GM23248 (cell line): ENCODE measurements at places on chromosomes 11 and 22.

GRCh38 chr11:95135155-95135554 is 45.5 kb downstream of the ENDOD1 start:
- peak; percentile 35 for DNase-seq

GRCh38 chr22:36258701-36259614 is 6.0 kb downstream of the APOL1 start:
- DNase-seq: no peak

GRCh38 chr11:68460741-68461574 is at the start of gene PPP6R3:
Gene PPP6R3, plus strand, starts transcription at chr11:68460752. Its CDS starts 76,913 bp downstream, at chr11:68537665.
- DNase-seq: peak; percentile 77

DNA sequence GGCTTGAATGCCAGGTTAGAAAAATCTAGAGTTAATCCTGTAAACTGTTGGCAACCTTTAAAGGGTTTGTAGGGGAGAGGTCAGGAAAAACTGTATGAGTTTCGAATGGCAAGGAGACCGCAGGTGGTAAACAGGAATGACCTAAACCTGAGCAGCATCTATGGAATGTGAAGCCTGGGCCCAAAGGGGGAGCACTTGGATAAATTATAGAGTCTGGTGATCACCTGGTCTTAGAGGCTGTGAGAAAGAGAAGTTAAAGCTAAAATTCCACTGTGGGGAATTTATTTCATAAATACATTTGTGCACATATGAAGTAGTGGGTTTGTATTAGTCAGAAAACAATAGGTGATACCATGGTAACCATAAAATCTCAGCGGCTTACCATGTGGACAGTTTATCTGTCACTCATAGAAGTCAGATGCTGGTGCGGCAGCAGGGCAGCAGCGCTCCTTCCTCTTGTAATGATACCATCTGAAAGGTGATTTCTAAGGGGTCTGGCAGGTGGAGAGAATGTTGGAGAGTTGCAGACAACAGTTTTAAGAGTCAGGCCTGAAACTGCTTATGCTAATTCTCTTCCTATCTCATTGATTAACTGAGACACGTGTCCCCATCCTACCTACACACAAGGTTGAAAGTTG is 1104.4 kb upstream of the CCDC90B start:
- DNase-seq: no peak

DNA sequence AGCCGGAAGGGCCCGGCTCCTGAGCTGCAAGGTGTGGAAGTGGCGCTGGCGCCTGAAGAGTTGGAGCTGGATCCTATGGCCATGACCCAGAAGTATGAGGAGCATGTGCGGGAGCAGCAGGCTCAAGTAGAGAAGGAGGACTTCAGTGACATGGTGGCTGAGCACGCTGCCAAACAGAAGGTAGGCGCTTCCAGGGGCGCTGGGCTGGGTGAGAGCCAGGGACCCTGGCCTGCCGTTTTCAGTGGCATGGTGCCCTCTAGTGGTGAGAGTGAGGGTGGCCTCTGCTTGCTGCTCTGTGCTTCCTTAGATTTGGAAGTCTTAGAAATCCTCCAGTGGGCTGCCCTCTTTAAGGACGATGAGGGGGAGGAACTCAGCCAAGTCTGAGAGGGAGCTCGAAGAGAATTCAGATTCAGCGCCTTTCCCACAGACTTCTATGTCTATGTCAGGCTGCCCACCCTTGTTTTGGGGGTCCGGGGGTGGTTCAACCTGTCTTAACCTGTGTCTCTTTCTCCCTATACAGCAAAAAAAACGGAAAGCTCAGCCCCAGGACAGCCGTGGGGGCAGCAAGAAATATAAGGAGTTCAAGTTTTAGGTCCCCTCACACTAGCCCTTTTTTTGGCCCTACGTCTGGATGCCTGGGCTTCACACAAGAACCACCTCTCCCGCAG is 1.8 kb upstream of the PACS1 start:
- DNase-seq: peak; percentile 71

DNA sequence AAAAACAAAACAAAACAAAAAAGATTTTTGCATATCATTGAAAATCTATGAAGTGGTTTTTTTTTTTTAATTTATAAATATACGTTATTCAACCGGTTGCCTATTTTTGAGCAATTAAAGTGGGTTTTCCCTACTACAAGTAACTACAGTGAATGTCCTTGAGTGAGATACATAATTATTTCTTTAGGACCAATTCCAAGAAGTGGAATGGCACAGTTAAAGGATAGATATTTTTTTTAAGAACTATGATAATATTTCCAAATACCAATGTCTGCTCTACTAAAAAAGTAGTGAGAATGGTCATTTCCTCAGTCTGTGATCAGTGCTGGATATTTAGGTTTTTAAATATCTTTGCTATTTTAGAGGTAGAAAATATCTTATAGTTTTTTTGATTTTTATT is 118.8 kb downstream of the TEAD1 start:
- DNase-seq: no peak

GRCh38 chr22:48240148-48240934 is 1477.9 kb downstream of the TBC1D22A start:
- no peak for DNase-seq

GRCh38 chr11:71284525-71285092 is 32.2 kb upstream of the SHANK2 start:
- DNase-seq: no peak

GRCh38 chr11:103110391-103110790 is 1.2 kb downstream of the DYNC2H1 start:
- DNase-seq: peak; percentile 80

- peak; percentile 43 for DNase-seq
Measured at GRCh38 chr11:88521399-88521798, 183.9 kb upstream of the CTSC start.

DNA sequence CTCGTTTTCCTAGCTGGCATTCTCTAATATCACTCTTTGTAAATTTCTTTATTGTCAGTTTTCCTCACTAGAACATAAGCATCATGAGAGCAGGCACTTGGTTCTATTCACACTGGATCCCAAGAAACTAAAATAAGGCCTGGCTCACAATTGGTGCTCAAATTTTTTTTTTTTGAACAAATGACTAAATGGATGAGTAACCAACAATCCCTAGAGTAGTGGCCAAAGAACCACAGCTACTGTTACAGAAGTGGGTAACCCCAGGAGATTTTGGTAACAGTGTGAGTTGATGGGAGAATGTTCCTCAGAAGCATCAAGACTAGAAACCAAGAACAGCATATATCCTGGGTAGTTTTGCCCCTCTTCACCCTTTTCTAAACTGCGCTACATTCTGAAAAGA is 572.6 kb downstream of the INSC start:
- no peak for DNase-seq

- DNase-seq: no peak
Measured at GRCh38 chr11:12220305-12220704, 109.9 kb downstream of the MICAL2 start.

DNA sequence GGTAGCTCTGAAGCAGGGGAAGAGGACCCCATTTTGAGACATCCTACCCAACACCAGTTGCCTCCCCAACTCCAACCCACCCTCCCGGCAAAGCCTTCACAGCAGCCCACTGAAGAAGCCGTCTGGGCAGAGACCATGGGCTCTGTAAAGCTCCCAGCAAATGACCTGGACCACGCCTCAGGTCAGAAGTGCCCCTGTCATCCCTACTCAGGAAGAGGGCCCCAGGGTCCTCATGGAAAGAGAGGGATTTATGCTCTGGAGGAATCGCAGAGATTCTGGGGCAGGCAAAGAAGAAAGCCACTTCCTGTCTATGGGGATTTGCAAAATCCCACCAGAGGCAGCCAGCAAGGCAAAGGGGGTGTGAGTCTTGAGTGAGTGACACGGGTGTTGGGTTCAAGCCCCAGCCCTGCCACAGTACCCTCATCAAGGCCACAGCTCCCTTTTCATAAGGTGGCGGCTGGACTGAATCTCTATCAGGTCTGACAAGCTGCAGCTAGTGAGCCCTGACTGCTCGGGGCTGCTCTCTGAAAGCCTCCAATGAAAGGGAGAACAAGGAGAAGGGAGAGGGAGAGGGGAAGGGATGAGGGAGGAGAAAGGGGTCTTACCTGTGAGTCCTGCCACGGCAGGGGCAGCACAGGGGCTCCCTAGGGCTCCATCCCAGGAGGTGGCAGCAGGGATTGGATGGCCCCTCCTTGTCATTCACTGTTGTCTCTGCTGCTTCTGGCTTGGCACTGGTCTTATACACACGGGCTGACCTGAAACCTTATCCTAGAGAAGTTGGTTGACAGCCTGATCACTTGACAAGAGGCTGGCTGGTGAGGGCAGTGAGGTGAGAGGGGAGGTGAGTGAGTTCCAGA is at the start of gene UCP3:
TSS of gene UCP3 (minus strand) at position 713 of the 857 bp plus-strand sequence. CDS start 2,043 bp downstream, outside the sequence.
- no peak for DNase-seq

DNA sequence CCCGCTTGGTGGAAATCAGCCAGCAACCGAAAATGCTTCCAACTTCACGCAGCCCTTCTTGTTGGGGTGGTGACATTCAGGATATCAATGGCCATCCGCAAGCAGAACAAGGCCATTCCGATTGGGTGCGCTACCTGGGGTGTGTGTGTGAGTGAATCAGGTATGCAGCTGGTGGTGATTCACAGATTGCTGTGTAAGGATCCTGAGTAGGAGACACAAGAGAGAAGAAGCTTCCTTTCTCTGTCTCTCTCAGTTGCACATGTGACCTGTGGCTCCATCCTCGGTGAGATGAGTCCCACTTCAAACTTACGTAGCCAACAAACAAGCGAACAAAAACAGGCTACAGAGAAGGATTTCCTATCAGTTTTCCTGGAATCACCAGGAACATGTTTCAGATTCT is 9.6 kb upstream of the TMEM184B start:
- no peak for DNase-seq

DNA sequence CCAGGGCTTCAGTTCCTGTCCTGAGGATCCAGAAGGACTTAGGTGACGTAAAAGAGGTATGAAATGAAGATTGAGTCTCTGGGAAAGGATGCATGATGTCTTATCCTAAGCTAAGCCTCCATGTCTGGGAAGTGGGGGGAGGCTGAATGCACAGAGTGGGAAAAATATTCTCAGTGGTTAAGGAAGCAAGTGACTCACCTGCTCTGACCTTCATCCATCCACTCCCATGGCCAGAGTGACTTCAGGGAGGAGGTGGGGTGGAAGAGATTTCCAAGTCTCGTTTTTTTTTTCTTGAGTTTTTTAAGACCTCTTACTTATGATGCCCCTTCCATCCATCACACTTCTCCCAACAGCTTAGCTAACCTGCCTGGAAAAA is 32.5 kb upstream of the POLD3 start:
- DNase-seq: peak; percentile 47

DNA sequence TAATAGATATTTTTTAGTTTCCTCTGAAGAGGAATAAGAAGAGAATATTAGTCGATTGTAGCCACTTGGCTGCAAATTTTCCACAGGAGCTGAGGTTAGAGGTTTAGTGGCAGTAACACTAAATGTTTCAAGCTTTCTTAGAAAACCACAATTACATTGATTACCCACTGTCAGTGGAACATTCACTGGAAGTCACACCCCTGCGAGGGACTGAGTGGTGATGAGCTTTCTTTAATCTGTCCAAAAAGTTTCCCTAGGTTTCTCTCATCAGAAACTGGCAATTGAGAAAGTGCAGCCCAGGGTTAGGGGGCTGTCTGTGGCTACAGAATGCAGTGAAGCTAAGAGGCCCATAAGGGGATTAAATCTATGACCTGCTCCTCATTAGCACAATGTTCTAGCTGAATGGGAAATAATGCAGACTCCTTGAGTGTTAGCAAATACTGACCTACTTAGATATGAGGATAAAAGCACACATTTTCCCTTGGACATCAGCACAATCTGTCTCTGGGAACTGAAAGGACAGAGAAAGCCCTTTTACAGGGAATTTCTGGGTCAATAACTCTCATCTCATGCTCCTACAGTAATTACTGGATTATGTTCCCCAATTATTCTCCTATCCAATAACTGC is 189.5 kb downstream of the FAM76B start:
- no peak for DNase-seq

DNA sequence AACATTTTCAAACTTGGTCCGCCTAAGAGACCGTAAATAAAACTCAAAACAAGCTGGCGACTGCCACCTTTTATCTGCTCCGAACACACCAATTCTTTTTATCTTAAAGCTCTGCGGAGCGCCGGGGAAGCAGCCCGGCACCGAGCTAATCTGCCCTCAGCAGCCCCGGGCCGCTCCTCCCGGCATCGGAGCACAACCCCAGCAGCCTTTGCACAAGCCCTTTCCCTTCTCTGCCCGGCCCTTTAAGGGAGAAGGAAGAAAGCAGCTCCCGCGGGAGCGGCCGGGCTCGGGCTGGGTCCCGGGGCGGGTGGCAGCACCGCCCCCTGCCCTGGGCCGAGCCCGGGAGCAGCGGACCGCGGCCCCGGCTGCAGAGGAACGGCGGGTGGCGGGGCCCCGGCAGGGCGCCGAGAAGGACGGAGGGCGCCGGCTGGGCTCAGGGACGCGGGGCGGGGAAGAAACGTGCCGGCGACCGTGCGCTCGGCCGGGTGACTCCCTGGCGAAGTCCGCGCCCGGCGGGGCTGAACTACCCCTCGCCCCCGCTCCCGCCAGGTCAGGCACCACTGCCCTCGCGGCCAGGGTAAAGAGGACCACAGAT is 133.6 kb upstream of the C11orf58 start:
- peak; percentile 53 for DNase-seq

DNA sequence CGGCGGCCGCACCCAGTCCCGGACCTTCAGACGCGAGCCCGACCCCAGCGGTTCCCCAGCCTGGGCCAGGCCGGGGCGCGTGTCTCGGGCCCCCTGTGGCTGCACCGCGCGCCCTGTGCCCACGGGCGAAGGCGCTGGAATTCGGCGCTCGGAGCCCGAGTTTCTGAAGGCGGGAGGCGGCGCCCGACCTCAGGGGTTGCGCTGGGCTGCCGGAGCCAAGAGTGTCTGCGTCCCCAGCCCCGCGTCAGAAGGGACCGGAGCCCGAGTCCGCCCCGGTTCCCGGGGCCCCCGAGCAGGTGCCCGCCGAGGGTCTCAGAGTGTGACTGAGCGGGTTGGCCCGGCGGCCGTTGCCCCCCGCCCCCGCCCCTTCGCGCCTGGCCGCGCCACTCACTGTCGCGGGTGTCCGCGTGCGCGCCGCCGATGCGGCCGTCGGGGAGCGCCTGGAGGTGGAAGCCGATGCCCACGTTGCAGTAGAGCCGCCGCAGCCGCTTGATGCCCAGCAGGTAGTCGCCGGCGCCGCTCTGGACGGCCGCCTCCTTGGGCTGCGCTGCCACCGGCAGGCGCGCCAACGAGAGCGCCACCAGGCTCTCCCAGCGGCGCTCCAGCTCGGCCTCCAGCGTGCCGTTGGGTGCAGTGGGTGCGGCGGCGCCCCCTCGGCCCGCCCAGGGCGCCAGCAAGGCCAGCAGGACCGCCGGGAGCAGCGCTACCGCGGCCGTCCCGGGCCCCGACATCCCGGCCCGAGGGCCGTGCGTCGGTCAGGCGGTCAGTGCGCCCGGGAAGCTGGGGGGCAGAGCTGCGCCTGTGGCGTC is 583 bp downstream of the FGF4 start:
- DNase-seq: no peak

- DNase-seq: no peak
Measured at GRCh38 chr22:49950396-49950994, 10.1 kb upstream of the PIM3 start.
